Right atrium auricular region (tissue), 2 donors: ENCODE measurements at places on chromosomes 1 and 21. TPM values are rescaled to one million over a fixed set of nuclear protein-coding genes. Genes with fewer than 3 reads are reported as not detected.
A peak's percentile ranks its signal among the peaks of the same experiment; 100 is the strongest.

UBE4B gene
- total RNA-seq = 71.3 TPM

RHD gene
- not detected for total RNA-seq

NECTIN4 gene
- 0.75 TPM for total RNA-seq

CACNA1S gene
- total RNA-seq = not detected

C1orf185 gene
- not detected for total RNA-seq

SLC25A33 gene
- 10.9 TPM for total RNA-seq

DNA sequence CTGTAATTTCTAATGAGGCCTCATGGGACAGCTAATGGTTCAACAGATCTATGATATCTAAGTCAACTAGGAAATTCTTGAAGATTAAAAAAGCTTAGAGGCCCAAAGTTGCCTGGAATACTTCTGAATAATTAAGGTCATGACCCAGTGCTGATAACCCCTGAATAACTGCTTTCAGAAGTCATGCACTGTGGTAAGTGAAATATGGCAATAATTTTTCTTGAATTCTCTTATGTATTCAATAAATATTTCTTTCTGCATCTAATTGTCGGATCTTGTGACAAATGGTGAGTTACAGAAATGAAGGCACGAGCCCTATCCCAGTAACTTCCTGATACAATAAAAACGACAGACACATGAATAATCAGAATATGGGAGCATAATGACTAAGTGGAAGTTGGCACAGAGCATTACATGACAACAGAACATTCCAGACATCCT lies 219.3 kb upstream of the GREM2 start:
- no peak overlapping the region for H3K27ac ChIP-seq
- no peak overlapping the region for H3K4me3 ChIP-seq

GRCh38 chr1:52554756-52555155 lies 1.9 kb upstream of the TUT4 start:
- peaks cover 14% of the 10 kb centered on the region for H3K4me1 ChIP-seq
- H3K4me3 ChIP-seq = no peak overlapping the region
- H3K36me3 ChIP-seq = no peaks in the 10 kb centered on the region
- H3K27ac ChIP-seq = no peak overlapping the region
- H3K27me3 ChIP-seq = no peaks in the 10 kb centered on the region

GRCh38 chr1:35935442-35936388 lies 4.8 kb downstream of the AGO3 start:
- H3K4me3 ChIP-seq = no peak overlapping the region
- no peaks in the 10 kb centered on the region for H3K4me1 ChIP-seq
- H3K27ac ChIP-seq = no peak overlapping the region
- no peaks in the 10 kb centered on the region for H3K36me3 ChIP-seq

GRCh38 chr1:110610696-110611286 lies 4.6 kb upstream of the KCNA2 start:
- H3K4me3 ChIP-seq = no peak overlapping the region
- H3K27ac ChIP-seq = no peak overlapping the region
- H3K4me1 ChIP-seq = peaks cover 21% of the 10 kb centered on the region
- no peaks in the 10 kb centered on the region for H3K36me3 ChIP-seq
- DNase-seq = no peak

GRCh38 chr21:16678429-16679160 lies 834.2 kb upstream of the CXADR start:
- H3K27ac ChIP-seq = peak overlapping the region; percentile 3
- H3K4me1 ChIP-seq = no peaks in the 10 kb centered on the region
- H3K36me3 ChIP-seq = no peaks in the 10 kb centered on the region
- DNase-seq = no peak
- H3K4me3 ChIP-seq = no peak overlapping the region
- H3K27me3 ChIP-seq = no peaks in the 10 kb centered on the region

DNA sequence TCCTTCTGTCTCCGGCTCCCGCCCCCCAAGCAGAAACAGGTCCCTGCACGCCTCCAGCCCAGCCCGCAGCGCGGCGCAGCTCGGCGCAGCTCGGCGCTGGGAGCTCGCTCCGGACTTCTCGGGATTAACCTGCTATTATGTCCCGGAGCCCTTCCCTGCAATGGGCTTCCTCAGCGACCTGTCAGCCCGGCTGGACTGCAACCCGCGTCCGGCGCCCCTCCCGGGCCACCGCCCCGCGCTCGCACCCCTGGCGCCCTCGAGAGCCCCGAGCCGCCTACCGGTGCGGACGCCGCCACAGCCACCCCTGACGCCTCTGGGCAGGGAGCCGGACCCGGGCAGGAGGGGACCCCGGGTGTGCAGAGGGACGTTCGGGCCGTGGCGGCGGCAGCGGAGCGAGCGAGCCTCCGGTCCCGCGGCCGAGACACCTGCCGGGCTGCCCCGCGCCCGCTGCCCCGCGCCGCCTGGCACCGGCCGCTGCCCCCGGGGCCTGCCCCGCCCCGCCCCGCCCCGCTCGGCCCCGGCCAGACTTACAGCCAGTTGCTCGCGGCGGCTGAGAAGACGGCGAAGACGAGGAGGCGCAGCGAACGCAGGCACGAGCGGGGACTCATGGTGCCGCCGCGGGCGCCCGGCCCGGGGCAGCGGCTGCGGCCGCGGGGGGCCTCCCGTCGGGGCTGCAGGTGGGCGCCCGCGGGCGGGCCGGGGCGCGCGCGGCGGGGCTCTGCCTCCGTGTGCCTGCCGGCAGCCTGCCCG lies 407 bp downstream of the WNT4 start:
- peak overlapping the region; percentile 35 for H3K4me3 ChIP-seq
- H3K36me3 ChIP-seq = no peaks in the 10 kb centered on the region
- H3K4me1 ChIP-seq = peaks cover 17% of the 10 kb centered on the region

GRCh38 chr1:167933788-167934187 lies 2.7 kb upstream of the DCAF6 start:
- no peaks in the 10 kb centered on the region for H3K27me3 ChIP-seq
- no peaks in the 10 kb centered on the region for H3K36me3 ChIP-seq
- H3K27ac ChIP-seq = peak overlapping the region; percentile 99
- no peak overlapping the region for H3K4me3 ChIP-seq

- no peak overlapping the region for H3K4me3 ChIP-seq
- DNase-seq = no peak
- no peaks in the 10 kb centered on the region for H3K27me3 ChIP-seq
- no peaks in the 10 kb centered on the region for H3K4me1 ChIP-seq
Measured at GRCh38 chr1:104197516-104197915, 447.8 kb downstream of the AMY1C start.

GRCh38 chr1:153633161-153633753 lies 609 bp upstream of the CHTOP start:
- DNase-seq = no peak
- H3K4me3 ChIP-seq = peak overlapping the region; percentile 73
- H3K36me3 ChIP-seq = peaks cover 31% of the 10 kb centered on the region
- H3K4me1 ChIP-seq = no peaks in the 10 kb centered on the region
- no peaks in the 10 kb centered on the region for H3K27me3 ChIP-seq

DNA sequence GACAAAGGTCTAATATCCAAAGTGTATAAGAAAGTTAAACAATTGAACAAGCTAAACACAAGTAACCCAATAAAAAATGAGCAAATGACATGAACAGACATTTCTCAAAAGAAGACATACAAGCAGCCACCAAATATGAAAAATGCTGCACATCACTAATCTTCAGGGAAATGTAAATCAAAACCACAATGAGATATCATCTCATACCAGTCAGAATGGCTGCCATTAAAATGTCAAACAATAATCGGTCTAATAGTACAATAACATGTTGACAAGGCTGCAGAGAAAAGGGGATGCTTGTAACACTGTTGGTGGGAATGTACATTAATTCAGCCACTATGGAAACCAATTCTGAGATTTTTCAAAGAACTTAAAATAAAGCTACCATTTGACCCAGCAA lies 264.1 kb downstream of the AKT3 start:
- H3K4me1 ChIP-seq = no peaks in the 10 kb centered on the region
- no peaks in the 10 kb centered on the region for H3K36me3 ChIP-seq
- DNase-seq = no peak
- H3K4me3 ChIP-seq = no peak overlapping the region
- H3K27me3 ChIP-seq = no peaks in the 10 kb centered on the region

GRCh38 chr1:60668585-60668984 lies 413.8 kb upstream of the NFIA start:
- no peak overlapping the region for H3K4me3 ChIP-seq
- no peaks in the 10 kb centered on the region for H3K27me3 ChIP-seq
- H3K4me1 ChIP-seq = no peaks in the 10 kb centered on the region
- H3K27ac ChIP-seq = no peak overlapping the region
- H3K36me3 ChIP-seq = no peaks in the 10 kb centered on the region

- H3K4me1 ChIP-seq = no peaks in the 10 kb centered on the region
- H3K36me3 ChIP-seq = no peaks in the 10 kb centered on the region
- no peak for DNase-seq
Measured at GRCh38 chr1:153883223-153883622, 39.5 kb downstream of the GATAD2B start.

GRCh38 chr1:109257682-109258421 lies 8.5 kb downstream of the CELSR2 start:
- no peaks in the 10 kb centered on the region for H3K27me3 ChIP-seq
- DNase-seq = no peak
- peaks cover 35% of the 10 kb centered on the region for H3K4me1 ChIP-seq
- H3K4me3 ChIP-seq = no peak overlapping the region
